ENCODE measurements at places on chromosomes 6 and 20. TPM values are rescaled to one million over a fixed set of nuclear protein-coding genes. Genes with fewer than 3 reads are reported as not detected.

DNA sequence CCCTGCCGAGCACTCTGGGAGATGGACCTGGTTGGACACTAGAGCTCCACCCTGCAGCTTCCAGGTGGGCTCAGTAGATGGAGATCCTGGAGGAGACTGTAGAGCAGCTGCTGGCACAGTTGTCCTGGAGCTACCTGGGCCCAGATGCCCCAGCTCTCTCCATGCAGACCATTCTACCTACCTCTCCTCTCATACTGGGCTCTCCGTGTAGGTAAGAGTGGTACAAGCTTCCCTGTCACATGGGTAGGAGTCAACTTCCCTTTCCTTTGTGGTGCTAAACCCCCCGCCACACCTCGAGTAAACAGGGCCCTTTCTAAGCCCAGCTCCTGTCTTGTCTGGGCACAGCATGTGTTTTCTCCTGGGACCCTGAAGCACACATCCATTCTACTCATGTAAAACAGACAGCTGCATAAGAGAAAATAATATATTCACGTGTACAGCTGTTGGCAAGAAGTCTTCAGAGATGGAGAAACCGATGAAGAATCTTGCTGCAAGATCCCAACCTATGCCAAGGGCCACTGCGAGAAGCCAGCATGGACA, 108.1 kb upstream of the DUSP22 start:
- H3K27ac ChIP-seq: no peak overlapping the region
- H3K4me1 ChIP-seq: no peaks in the 10 kb centered on the region
- no peak overlapping the region for H3K4me3 ChIP-seq
- H3K27me3 ChIP-seq: peaks cover 28% of the 10 kb centered on the region

DNA sequence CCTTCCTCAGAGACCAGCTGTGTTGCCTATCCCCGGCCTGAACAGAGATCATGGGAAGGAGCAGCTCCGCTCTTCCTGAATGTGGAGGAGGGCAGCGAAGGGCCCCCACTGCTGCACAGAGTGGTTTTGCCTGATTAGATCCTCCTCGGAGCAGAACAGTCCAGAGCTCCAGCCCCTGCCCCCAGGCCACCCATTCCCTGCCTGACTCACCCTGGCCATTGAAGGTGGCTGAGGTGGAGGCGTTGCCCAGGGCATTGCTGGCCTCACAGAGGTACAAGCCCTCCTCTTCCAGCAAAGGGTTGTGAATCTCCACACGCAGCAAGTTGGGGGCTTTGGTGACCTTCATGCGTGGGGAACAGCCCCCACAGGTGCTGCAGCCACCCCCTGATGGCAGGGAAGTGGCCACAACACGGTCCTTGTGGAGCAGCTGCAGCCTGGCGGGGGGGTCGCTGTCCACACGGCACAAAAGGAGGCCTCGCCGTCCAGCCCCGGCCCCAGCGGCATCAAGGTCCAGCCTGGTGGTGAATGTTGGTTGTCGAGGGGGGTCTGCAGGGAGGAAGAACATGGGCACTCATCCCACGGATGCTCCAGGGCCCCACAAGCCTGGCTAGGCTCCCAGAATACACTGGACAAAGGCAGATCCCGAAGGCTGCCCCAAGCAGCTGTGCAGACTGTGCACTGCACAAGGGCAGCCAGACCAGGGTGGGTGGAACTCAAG, 14.7 kb downstream of the SIGLEC1 start:
- H3K4me3 ChIP-seq: no peak overlapping the region
- no peak overlapping the region for H3K27ac ChIP-seq
- H3K36me3 ChIP-seq: no peaks in the 10 kb centered on the region
- no peaks in the 10 kb centered on the region for H3K4me1 ChIP-seq

- no peaks in the 10 kb centered on the region for H3K36me3 ChIP-seq
- no peaks in the 10 kb centered on the region for H3K27me3 ChIP-seq
Measured at GRCh38 chr20:13267231-13267630, 46.2 kb downstream of the ISM1 start.

Gene MYLK2
- total RNA-seq: 0.18 TPM

Gene GRM1
- total RNA-seq: not detected

Gene CAGE1
- 0.13 TPM for total RNA-seq

Gene ZNF165
- total RNA-seq: 10.5 TPM

- no peak overlapping the region for H3K4me3 ChIP-seq
- peaks cover 9% of the 10 kb centered on the region for H3K36me3 ChIP-seq
- no peaks in the 10 kb centered on the region for H3K4me1 ChIP-seq
- H3K27me3 ChIP-seq: no peaks in the 10 kb centered on the region
Measured at GRCh38 chr20:38001981-38002380, 31.3 kb downstream of the TTI1 start.

DNA sequence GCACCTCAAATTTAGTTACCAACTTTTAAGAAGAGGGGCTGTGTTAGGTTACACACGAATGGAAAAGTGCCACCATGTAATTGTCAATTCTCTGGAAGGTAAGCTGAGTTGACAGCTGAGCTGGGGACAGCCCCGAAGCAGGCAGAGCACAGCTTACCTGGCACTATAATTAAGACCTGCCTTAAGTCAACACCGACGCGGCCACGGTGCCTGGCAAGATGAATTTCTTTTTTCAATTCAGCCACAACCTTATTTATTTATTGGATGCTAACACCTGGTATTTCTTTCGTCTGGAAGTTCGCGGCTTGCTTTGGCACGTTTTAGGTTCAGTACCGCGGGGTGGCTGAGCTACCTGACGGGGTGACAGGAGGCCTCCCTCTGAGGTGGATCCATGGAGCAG, 40.6 kb upstream of the NFATC2 start:
- H3K36me3 ChIP-seq: no peaks in the 10 kb centered on the region
- DNase-seq: no peak
- no peak overlapping the region for H3K4me3 ChIP-seq
- no peaks in the 10 kb centered on the region for H3K27me3 ChIP-seq

DNA sequence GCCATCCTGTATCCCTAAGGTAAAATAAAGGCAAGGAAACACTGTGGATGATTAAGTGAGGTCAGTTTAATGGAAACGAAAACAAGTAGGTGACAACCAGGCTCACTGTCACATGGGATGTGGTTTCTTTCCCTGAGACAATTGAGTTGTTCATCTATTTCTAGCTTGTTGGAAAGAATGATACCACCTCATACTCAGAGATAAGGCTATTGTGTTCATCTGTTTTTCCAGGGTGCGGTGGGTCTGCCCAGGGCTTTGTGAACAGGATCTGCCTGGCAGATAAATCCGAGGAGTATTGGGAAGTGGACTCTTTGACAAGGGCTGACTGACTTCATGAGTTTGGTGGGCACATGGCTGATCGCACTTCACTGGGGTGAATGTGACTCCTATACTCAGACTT, 80.8 kb upstream of the TIAM2 start:
- H3K36me3 ChIP-seq: no peaks in the 10 kb centered on the region
- no peaks in the 10 kb centered on the region for H3K4me1 ChIP-seq
- no peak overlapping the region for H3K27ac ChIP-seq
- no peak for DNase-seq
- no peak overlapping the region for H3K4me3 ChIP-seq

Gene FERMT1
- total RNA-seq: 20.6 TPM

DNA sequence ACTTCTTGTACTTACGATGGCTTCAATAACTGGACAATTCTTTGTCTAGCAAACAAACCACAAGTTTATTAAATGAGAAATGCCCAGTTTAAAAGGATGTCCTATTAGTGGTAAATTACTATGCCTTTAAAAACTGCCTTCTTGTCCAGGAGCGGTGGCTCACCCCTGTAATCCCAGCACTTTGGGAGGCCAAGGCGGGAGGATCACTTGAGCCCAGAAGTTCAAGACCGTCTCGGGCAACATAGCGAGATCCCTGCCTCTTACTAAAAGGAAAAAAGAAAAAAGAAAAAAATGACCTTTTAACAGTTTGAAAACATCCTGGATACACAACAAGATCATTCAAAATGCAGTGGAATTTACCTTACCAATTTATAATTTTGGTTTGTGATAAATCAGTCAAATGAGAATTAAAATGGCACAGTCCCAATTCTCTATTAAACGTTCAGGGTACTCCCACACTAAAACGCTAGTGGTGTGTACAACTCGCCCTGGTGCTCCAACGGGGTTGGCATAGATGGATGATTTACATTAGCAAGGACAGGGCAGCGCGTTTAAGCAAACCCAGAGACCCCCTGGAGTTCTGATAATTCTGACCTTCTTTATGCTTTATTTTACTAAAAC, 2.3 kb downstream of the ZBTB2 start:
- H3K36me3 ChIP-seq: peaks cover 4% of the 10 kb centered on the region
- no peak for DNase-seq
- peak overlapping the region; percentile 75 for H3K4me3 ChIP-seq
- no peaks in the 10 kb centered on the region for H3K27me3 ChIP-seq
- peaks cover 39% of the 10 kb centered on the region for H3K4me1 ChIP-seq

Gene OLIG3
- not detected for total RNA-seq

DNA sequence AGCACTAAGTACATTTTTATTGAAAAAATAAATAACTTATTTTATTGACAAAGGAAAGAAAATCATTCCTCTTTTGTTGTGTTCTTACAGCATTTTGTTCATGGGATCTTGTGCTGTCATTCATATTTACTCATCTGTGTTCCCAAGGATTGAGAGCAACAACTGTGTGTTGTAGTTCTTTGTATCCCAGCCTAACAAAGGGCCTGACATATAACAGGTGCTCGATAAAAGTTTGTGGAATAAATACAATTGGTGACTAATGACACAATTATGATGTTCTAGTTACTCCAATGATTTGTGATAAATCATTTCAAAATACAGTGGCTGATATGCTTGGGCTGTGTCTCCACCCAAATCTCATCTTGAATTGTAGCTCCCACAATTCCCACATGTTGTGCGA, 7.9 kb upstream of the OGFRL1 start:
- no peak for DNase-seq
- H3K27me3 ChIP-seq: no peaks in the 10 kb centered on the region
- no peaks in the 10 kb centered on the region for H3K36me3 ChIP-seq
- H3K4me3 ChIP-seq: no peak overlapping the region
- no peaks in the 10 kb centered on the region for H3K4me1 ChIP-seq
- H3K27ac ChIP-seq: no peak overlapping the region

- no peak overlapping the region for H3K4me3 ChIP-seq
- DNase-seq: no peak
- no peak overlapping the region for H3K27ac ChIP-seq
- no peaks in the 10 kb centered on the region for H3K27me3 ChIP-seq
Measured at GRCh38 chr6:66307490-66307889, 600.5 kb upstream of the EYS start.

- H3K27me3 ChIP-seq: no peaks in the 10 kb centered on the region
- peak; percentile 48 for DNase-seq
- H3K27ac ChIP-seq: no peak overlapping the region
- no peak overlapping the region for H3K4me3 ChIP-seq
- H3K36me3 ChIP-seq: peaks cover 15% of the 10 kb centered on the region
Measured at GRCh38 chr20:54219751-54220426, 12.0 kb downstream of the PFDN4 start.

GRCh38 chr6:25253351-25253750, 25.8 kb upstream of the CARMIL1 start:
- no peaks in the 10 kb centered on the region for H3K36me3 ChIP-seq
- no peak overlapping the region for H3K4me3 ChIP-seq
- DNase-seq: no peak
- H3K27me3 ChIP-seq: no peaks in the 10 kb centered on the region

Gene EFCAB8
- 1.1 TPM for total RNA-seq

DNA sequence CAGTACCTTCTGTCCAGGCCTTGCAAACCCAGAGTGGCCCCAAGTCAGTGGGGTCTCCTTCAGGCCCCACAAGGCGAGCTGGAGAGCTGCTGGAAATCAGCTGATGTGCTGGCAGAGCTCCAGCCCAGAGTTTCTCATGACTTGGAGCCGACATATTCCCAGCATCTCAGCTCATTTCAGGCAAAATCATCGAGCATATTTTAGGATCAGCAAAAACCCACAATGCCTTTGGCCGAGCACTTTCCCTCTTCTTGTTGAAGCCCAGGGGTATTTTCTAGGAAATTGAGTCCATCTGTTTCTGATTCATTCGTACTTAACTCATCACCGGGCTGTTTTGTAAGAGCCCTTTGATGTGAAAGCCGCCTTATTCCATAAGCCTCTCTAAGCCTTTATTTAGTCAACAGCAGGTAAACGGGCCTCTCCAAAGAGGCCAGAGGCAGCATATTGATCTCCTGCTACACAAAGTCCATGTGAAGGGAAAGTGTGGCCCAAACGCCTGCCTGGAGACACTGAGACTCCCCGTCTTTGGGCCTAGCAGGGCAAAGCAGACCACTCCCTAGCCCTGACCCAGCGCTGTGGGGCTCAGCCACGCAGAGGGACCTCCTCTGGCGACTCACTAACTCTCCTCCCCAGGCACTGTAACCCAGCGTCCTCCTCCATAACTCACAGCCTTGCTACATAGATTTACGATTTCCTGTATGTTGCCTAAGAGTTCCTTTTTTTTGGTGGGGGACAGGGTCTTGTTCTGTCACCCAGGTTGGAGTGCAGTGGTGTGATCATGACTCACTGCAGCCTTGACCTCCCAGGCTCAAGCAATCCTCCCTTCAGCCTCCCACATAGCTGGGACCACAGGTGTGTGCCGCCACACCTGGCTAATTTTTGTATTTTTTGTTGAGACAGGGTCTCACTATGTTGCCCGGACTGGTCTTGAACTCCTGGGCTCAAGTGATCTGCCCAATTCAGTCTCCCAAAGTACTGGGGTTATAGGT, 12.1 kb upstream of the C20orf203 start:
- H3K27ac ChIP-seq: no peak overlapping the region
- H3K36me3 ChIP-seq: no peaks in the 10 kb centered on the region
- DNase-seq: no peak
- H3K27me3 ChIP-seq: no peaks in the 10 kb centered on the region
- H3K4me1 ChIP-seq: peaks cover 9% of the 10 kb centered on the region

Gene PPP1R3G
- total RNA-seq: 1.1 TPM

Gene GHRH
- not detected for total RNA-seq

Gene BHLHE23
- total RNA-seq: not detected

DNA sequence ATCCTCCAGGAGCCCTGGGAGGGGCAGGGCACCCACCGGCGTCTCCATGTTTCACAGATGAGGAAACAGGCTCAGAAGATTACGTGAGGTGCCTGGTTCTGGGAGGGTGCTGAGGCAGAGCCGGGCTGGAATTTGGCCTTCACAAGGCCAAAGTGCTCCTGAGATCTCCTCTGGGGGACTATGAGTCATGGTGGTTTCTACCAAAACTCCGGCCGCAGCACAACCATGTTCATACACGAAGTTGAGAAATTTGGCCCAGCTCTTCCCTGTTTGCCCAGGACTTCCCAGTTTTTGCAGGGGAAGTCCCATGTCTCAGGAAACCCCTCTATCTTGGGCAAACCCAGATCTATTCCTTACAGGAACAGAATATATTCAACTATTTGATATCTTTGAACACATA, 172.9 kb upstream of the CDYL start:
- H3K4me1 ChIP-seq: peaks cover 37% of the 10 kb centered on the region
- H3K4me3 ChIP-seq: no peak overlapping the region
- H3K27me3 ChIP-seq: no peaks in the 10 kb centered on the region
- peak; percentile 78 for DNase-seq

Gene FOXF2
- total RNA-seq: not detected

DNA sequence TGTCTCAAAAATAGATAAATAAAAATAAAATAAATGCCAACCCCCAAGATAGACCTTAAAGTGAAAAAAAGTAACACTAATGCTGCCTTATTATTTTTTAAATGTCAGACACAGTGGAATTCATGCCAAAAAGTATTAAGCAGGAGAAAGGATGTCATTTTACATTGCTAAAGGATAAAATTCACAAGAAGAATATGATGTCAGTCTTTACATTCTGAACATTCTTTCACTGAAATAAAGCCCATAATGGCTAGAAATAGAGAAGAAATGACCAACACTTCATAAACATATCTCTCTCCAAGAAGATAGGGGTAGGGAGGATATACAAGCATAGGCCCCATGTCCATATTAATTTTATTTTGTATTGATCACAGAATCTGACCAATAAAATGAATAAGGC, 47.4 kb downstream of the SLC23A2 start:
- no peak overlapping the region for H3K27ac ChIP-seq
- 0 out of 2 replicates have a peak, but pooled peaks cover 6% of the 10 kb centered on the region for H3K36me3 ChIP-seq
- no peaks in the 10 kb centered on the region for H3K27me3 ChIP-seq
- peaks cover 16% of the 10 kb centered on the region for H3K4me1 ChIP-seq
- H3K4me3 ChIP-seq: no peak overlapping the region

Data from PC-9 (cell line).